ENCODE measurements at places on chromosomes 11 and 22.

GRCh38 chr11:43688394-43688793, 7.9 kb downstream of the HSD17B12 start:
- no peak for DNase-seq

GRCh38 chr11:44139565-44140330, 44.3 kb downstream of the EXT2 start:
- DNase-seq = no peak

GRCh38 chr11:105718641-105719040, 108.8 kb downstream of the GRIA4 start:
- DNase-seq = no peak

GRCh38 chr22:29305836-29306174, 645 bp upstream of the GAS2L1 start:
- no peak for DNase-seq

DNA sequence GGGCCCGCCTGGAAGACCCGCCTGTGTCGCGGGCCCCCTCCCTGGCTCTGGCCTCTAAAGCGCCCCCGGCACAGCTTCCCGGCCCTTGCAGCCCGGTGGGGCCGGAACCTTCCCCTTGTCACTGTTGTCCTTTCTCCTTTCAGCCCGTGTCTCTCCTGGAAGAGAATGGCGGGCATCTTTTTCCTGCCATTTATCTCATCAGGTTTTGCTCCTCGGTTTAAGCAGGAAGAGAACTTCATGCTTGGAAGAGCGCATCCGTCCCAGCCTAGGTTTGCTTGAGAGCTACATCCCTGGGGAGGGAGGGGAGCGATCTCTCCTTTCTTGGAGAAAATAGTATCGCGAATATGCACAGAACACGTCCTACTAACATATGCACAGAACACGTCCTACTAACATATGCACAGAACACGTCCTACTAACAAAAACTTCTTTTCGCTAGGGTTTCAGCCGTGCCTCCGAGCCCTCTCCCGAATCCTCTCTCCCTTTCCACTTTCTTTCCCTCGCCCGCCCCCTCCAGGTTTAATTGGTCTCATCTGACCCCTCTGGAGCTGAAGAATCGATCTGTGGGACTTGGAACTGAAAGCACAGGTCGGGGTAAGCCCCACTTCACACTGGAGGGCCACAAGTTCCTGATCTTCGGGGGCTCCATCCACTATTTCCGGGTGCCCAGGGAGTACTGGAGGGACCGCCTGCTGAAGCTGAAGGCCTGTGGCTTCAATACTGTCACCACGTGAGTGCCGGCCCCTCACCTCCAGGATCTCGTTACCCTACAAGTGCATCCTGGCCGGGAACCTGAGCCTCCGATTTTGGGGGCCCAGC, 1.2 kb downstream of the GLB1L3 start:
- no peak for DNase-seq

GRCh38 chr11:71913756-71914526, 14.5 kb downstream of the XNDC1N start:
- no peak for DNase-seq

DNA sequence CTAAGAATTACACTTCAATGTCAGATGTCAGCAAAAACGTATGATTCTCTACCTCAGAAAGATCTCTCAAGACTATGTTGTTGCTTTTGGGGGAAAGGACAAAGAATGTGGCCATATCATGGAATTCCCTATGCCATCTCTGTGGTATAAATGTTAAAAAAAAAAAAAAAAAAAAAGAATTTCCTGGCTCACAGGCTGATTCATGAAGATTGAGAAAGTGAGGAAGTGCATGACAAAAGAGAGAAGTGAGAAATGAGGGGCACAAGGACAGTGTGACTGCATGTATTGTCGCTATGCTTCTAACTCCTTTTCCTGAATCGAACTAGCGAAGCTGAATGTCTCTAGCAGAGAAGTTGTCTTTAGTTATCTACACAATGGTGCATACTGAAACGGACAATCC, 80.6 kb upstream of the CARD18 start:
- no peak for DNase-seq

DNA sequence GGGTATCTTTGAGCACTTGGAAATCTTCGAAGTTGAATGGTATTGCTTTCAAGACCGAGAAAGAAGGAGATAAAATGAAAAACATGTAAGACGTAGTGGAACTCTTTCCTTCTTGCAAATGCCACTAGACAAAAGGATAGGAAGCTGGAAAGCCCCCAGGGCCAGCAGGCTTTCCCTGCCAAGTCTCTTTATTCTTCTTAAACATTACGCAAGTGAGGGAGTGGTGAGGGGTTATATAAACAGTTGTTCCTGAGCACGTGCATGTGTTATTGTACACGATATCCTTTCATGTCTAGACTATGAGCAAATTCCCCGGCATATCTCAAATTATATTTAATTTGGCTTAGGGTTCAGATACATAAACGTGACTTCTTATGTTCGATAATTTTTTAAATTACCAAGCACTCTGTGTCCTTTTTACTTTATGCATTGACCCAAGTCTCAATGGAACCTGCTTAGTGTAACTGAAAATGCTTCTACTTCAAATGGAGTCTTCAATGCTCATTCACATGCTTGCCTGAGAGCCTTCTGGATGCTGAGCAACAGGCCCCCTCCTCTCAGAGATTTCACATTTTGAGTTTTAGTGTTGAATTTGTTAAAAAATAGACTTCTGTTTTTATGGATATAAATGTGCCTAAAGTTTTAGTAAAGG, 59.0 kb downstream of the PPP2R1B start:
- DNase-seq = no peak

- no peak for DNase-seq
Measured at GRCh38 chr11:64716473-64717267, 6.3 kb downstream of the NRXN2 start.

GRCh38 chr11:111569476-111569875, 29.0 kb downstream of the LAYN start:
- DNase-seq = no peak

GRCh38 chr11:78248903-78249302, 60.2 kb downstream of the USP35 start:
- DNase-seq = no peak

GRCh38 chr11:93073026-93073425, 103.6 kb downstream of the MTNR1B start:
- DNase-seq = no peak

- DNase-seq = no peak
Measured at GRCh38 chr11:82992223-82992622, 79.5 kb downstream of the RAB30 start.

GRCh38 chr22:37742376-37743171, 45.7 kb downstream of the TRIOBP start:
- DNase-seq = no peak

- DNase-seq = no peak
Measured at GRCh38 chr11:100855466-100856067, 168.5 kb downstream of the ARHGAP42 start.

DNA sequence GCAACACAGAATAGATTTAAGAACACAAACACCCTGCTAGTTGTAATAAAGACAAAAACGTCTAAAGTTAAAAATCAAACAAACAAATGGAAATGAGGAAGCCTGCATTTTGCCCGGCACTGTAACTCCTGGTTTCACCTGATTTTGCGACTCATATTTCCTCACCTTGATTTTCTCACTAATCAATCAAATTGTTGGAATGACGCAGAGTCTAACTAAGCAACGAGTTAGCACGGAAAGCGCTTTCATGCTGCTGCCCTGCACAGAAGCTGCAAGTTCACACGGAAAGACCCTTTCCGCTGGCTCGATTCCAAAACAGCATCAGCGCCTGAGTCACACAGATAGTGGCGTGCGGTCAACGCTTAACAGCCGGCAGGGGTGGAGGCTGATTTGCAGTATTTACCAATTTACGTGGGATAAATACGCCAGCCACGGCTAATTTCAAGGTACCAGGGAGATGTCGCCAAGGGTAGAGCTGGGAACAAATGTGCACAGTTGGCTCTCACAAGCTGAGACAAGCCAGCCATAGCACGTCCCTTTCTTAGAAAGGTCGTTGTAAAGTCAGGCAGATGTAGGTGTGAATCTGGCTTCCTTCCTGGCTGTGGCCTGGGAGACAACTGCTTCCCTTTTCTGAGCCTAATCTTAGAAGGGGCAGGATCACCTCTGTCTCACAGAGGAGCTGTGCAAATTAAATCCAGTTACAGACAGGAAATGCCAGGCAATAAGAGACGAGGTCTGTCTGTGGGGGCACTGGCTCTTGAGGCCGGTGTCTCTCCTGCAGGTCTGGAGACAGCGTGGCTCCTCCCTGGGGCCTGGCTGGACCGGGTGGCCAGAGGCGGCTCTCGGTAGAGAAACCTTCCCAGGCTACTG, 76.9 kb upstream of the TTLL12 start:
- DNase-seq = peak; percentile 81

- no peak for DNase-seq
Measured at GRCh38 chr11:75527938-75528735, 2.4 kb upstream of the GDPD5 start.

DNA sequence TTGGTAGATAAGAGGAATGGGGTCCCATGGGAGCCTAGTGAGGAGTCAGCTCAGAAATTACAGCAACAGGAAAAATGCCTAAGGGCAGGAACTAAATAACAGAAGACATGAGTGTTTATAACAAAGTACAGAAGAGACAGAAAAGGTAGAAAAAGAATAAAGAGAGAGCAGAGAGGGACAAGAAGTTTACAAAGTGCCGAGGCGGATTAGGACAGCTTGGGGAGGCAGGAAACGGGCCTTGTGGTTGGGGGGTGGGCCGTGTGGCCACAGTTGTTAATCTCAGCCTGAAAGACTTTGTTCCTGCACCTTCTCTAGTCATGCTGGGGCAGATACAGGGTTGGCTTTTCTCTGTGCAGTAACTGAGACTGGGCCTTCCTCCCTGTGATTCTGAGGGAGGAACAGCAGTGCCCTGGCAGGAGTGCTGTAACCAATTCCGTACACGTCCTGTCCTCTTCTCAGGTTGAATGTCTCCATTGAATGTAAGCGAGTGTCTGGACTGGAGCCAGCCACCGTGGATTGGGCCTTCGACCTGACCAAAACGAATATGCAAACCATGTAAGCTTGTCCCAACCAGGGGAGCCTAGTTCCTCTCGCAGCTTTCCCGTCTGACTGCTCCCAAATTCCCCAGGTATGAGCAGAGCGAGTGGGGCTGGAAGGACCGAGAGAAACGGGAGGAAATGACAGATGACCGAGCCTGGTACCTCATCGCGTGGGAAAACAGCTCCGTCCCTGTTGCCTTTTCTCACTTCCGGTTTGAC, 13.2 kb downstream of the NAA40 start:
- DNase-seq = no peak

GRCh38 chr11:14148653-14149273, 186.2 kb downstream of the SPON1 start:
- no peak for DNase-seq

- DNase-seq = no peak
Measured at GRCh38 chr22:32216911-32217310, 12.0 kb upstream of the RFPL2 start.

GRCh38 chr11:65117206-65118096, at the start of gene ZNHIT2:
TSS of gene ZNHIT2 (minus strand) at chr11:65117701. CDS start at chr11:65117653, 48 bp downstream.
- DNase-seq = peak; percentile 100

- DNase-seq = no peak
Measured at GRCh38 chr22:45312856-45313255, 3.1 kb downstream of the FAM118A start.

DNA sequence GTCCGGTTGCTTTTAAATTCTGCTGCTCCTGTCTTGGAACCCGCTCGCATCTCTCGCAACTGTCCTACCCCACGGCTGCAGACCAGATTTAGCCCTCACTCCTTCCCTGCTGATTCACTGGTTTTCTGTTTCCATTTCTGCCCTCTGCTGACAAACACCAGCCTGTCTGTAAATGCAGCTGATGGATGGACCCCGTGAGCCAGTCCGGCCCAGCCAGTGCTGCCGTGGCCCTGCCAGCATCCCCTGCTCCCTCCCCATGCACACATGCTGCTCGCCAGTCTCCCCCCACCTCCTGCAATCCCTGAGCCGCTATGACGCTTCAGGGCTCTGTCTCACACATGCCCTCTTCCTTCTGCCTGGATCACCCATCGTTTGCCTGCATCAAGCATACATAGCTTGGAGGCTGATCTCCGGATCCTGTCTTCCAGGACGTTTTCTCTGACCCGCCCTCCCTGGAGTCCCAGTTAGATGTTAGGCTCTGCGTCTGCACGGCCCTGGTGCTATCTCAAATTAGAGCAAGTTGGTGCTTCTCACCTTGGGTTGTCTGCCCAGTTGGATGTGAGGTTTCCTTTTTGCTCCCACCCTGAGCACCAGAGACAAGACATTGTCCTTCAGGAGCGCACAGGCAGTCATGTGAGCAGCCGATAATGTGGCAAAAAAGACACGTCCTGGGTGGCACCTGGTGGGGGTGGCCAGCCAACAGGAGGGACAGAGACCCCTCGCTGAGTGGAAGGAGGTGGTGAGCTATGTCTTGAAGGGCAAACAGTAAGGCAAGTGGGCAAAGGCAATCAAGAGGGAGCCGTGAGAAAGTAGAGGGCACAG, 4.3 kb upstream of the ACR start:
- DNase-seq = no peak

DNA sequence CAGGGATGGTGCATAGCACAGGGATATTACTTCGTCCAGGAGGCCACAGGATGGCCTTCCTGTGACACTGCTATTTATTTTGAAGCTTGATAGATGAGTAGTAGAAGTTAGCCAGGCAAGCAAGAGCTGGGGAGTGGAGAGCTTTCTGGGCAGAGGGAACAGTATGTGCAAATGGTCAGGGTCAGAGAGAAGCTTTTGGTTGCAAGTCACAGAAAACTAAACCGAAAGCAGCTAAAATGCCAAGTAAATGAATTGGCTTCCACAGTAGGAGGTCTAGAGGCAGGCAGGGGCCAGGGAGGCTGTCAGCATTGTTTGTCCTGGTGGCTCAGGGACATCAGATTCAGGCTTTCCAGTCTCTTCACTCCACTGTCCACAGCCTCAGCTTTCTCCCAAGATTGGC, 247.5 kb downstream of the GRIK4 start:
- no peak for DNase-seq

- DNase-seq = no peak
Measured at GRCh38 chr11:36062796-36063365, 119.0 kb downstream of the LDLRAD3 start.

DNA sequence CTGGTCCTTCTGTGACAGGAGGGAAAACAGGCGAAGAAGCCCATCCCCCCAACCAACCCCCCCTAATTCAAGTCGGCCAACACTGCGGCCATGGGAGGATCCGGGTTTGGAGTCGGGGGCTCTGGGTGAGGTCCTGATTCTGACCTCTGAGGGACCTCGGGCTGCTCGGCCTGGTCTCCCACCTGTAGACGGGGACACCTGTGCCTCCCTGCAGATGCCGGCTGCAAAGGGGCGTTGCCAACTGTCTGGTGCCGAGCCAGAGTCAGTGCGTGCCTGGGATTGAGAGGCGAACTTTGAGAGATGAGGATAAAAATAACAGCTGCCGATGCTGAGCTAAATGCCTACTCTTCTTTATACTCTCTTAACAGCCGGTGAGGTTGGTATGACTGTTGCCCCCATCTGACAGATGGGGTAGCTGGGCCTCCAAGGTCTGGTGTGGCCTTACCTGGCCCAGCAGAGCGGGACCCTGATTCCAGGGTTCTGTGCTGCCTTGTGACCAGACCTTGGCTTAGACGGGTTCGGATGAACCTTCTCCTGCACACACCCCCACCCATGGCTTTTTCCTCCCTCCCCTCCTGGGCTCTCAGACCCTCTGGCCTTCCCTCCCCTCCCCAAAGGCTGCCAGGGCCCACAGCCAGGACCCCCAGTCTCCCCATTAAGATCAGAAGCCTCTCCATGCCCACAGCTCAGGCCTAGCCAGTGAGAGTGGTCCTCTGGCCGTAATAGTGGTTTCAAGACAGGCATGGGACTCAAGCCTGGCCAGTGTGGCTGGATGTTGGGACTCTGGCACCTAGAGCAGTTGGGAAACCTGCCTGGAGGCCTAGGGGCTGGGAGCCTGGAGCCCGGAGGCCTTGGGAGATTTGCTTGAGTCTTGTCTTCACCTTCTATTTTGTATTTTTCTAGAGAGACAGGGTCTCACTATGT, 41.7 kb downstream of the KCNJ4 start:
- no peak for DNase-seq

- DNase-seq = no peak
Measured at GRCh38 chr11:125236072-125236825, 71.7 kb downstream of the PKNOX2 start.

All from stimulated activated CD8-positive, alpha-beta memory T cell treated with anti-CD3 and anti-CD28 coated beads, Interleukin-12 subunit alpha, Interleukin-12 subunit beta, amount 100 ng/mL, for 1 hour (primary cell).